Endothelial cell of umbilical vein (primary cell): ENCODE measurements at places on chromosomes 2 and 18. TPM values are rescaled to one million over a fixed set of nuclear protein-coding genes. Genes with fewer than 3 reads are reported as not detected.

The SLC40A1 gene
- 5.7 and 8.5 TPM in 2 replicates for total RNA-seq

The STRN gene
- 32.6 and 33.4 TPM in 2 replicates for total RNA-seq

The TXNL1 gene
- 70.6 and 81.2 TPM in 2 replicates for total RNA-seq

The CD207 gene
- not detected in 2 replicates for total RNA-seq

The IL1RL2 gene
- 0.21 TPM in 1 of 2 replicates, not detected in the other for total RNA-seq

The KRTCAP3 gene
- total RNA-seq, result 4.0 and 4.6 TPM in 2 replicates

The RETSAT gene
- total RNA-seq, result 49.9 and 59.1 TPM in 2 replicates

The DSC2 gene
- not detected in 2 replicates for total RNA-seq
